ENCODE measurements at places on chromosomes 5 and 9.
A peak's percentile ranks its signal among the peaks of the same experiment; 100 is the strongest.

DNA sequence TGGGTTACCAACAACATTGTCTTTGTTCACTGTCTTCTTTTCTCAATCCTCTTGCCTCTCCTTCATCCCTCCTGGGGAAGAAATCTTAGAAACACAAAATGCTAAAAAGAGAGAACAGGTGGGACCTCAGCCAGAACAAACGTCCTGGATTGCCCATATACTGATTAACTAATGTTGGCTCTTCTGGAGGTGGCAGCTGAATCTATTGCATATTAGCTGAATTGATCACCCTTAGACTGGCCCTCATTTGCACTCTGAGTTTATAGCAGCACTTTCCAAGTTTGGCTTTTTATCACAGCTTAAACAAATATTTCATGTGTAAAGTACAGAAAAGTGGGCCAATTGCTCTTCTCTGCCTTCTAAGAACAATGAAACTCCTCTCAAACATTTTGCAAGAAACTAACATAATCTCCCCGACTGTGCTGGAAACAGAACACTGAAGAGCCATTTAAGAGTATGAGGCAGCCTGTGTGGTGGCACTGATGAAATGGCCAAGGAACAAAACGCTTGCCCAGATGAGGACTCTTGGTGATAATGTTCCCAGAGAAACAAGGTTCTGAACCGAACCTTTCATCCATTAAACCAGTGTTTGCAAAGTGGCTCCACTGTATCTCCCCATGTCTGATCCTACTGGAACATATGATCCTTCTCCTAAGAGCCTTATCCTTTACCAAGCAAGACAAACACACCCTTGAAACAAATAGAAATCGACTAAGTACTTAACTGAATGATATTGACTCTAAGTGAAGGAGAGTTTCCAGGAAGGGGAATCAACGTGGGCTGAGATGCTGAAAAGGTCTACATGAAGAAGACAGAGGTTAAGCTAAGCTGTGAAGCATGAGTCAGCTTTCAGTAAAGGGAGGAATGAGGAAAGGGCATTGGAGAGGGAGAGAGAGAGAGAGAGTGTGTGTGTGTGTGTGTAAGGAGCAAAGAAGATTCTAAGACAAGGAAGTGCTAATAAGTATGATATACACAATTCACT lies 83.2 kb upstream of the LIFR start:
- DNase-seq = no peak

DNA sequence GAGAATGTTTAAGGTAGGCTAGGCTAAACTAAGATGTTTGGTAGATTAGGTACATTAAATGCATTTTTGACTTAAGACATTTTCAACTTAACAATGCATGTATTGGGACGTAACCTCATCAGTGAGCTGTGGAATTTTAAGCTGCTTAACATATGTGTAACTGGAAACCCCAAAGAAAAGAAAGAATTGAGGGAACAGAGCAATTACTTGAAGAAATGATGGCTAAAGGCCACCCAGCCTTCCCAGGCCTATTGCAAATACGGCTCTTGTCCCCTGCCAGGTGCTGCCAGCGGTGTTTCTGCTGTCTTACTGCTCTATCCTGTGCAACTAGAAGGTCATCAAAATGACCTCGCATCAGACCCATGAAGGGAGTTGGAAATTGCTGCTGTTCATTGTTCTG lies 52.0 kb downstream of the RICTOR start:
- no peak for DNase-seq

GRCh38 chr5:39531306-39531705 lies 106.5 kb upstream of the DAB2 start:
- no peak for DNase-seq

GRCh38 chr9:32863291-32863690 lies 80.0 kb downstream of the TMEM215 start:
- no peak for DNase-seq

GRCh38 chr5:66238435-66238834 lies 94.3 kb downstream of the SREK1 start:
- DNase-seq = no peak

DNA sequence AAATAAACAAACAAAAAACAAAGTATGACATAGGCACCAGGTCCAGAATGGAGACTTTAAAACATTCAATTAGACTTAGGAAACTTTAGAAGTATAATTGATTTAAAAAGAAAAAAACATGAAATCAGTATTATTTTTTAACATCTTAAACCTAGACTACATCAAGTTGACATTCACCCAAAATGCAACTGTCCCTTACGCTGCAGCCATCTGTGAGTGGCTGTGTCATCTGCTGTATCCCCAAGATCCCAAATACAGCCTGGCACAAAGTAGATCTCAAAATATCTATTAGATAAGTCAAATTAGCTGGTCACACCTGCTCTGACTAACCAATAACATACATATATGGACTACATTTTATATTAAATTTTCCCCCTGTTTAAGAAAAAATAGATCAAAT lies 7.8 kb downstream of the TTLL11 start:
- DNase-seq = no peak

- DNase-seq = peak; percentile 66
These were observed 570 bp downstream of the CREBRF start for GRCh38 chr5:173056783-173057061.

GRCh38 chr5:31255041-31255440 lies 61.6 kb downstream of the CDH6 start:
- DNase-seq = no peak

- no peak for DNase-seq
These were observed 19.2 kb downstream of the BHMT start for GRCh38 chr5:79130781-79131180.

DNA sequence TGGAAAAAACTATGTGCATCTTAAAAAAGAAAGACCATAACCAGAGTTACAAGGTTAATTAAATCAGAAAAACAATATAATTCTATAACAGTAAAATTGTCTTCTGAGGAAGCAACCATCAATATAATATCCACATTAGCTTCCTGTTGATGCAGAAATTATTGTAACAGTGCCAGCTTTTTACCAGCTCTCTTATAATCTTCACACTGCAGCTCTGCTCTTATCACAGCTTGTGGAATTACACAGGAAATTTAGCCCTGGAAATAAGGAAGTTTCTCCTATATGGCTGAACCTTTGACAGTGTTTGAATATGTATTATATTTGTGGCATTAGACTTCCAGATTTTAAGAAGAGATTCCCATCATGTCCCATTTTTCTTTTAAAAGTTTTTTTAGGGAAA lies 49.1 kb upstream of the TEK start:
- DNase-seq = no peak

DNA sequence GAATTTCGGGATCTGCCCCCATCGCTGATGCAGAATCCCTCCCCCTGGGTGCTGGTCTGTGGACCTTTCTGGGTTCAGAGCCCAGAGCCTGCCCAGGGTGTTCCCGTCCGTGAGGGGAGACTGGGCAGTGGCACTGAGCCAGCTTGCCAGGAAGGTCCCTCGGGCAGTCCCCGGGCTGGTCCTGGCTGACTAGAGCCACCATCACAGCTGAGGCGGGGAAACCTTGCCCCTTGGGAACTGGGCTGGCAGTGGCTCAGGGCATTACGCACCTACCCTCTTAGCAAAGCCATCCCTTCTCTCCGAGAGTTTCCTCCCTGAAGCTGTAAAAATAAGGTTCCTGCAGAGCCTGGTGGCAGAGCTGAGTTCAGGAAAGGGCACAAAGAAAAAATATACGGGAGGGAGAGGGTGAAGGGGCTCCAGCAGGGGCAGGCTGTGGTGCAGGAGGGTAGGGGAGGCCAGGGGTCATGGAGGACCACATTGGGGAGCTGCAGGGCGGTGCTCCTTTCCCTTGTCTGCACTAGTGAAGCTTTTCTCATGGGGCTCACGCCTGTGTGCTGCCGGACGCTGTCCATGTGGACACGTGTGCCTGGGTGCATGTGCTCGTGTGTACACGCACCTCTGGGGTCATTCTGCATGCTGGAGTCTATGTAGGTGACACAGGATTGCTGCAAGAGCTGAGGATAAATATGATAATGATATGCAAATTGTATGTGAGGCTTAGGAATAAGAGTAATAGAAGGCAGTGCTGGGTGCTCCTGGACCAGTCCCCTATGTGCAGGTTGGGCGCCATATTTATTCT lies 118.9 kb downstream of the LHX2 start:
- DNase-seq = no peak

- no peak for DNase-seq
These were observed 19.1 kb downstream of the CAMSAP1 start for GRCh38 chr9:135888126-135888765.

GRCh38 chr5:7801891-7802614 lies 48.9 kb downstream of the CFAP90 start:
- no peak for DNase-seq

DNA sequence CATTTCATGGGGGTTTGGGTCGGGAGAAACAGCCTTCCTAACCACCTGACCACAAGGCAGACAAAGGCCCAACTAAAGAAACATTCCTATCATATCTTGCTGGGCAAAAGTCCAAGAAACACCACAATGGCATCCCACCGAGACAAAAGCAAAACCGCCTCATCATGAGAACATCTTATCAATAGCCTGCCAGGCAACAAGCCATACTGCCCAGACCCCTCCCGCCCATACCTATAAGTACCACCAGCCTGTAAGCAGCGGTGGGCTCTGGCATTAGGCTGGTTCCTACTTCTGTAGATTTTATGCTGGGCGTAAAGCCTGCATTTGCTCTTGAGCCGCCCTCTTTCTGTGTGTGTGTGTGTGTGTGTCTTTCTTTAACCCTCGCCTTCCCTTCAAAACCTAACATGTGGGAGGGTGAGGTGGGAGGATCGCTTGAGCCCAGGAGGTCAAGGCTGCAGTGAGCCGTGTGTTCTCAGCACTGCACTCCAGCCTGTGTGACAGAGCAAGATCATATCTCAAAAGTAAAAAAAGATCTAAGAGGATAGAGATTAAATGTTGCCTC lies 56.9 kb downstream of the PDE6A start:
- DNase-seq = no peak

GRCh38 chr9:34737677-34738260 lies 27.8 kb upstream of the CCL21 start:
- no peak for DNase-seq

DNA sequence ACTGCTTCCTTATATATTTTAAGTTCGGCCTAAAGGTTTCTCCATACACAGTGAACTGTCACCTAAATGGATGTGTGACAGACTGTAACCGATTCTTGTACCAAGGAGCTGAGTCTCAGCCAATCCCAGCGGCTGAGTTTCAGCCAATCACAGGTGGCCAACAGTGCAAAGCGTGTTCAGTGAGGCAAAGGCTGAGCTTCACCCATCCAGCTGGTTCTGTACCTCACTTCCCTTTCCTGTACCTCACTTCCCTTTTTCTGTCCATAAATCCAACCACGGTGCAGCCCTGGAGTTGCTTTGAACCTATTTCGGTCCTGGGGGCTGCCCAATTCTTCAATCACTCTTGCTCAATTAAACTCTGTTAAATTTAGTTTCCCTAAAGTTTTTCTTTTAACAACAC lies 15.7 kb upstream of the TBC1D9B start:
- DNase-seq = no peak

DNA sequence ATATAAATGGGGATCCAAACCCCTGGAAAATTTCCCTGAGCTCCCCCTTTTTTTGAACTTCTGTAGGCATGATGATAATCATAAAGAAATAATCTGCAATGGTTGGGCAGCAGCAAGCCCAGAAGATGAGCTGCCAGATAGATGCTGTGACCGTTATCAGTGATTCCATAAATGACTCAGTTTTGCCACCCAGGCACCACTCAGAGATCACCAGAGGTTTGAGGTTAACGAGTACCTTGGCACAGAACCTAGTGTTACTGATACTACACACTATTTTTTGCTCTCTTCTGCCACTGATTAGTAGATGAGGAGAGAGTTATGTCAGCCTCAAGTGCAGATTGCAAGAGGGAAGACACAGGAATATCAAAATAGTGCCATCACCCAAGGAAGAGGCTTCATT lies 199.3 kb upstream of the PTGER4 start:
- no peak for DNase-seq

GRCh38 chr5:33283243-33283642 lies 157.5 kb upstream of the TARS1 start:
- DNase-seq = no peak

DNA sequence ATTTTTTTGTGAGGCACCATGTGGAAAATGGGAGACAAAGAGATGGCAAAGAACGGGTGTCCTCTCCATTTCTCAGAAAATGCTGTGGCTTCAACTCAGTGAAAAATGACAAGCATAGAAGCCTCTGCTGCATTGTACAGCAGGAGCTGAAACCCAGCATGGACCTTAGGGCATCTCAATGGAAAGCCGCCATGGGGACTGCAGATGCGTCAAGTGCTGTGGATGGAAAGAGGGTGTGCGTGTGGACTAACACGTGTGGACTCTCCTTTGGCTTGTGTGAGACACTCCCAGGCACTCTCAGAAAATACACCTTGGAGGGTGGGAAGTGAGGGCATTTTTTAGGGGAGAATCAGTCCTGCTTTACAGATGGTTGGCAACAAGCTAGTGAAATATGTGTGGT lies 2.2 kb upstream of the GLRX start:
- DNase-seq = no peak

DNA sequence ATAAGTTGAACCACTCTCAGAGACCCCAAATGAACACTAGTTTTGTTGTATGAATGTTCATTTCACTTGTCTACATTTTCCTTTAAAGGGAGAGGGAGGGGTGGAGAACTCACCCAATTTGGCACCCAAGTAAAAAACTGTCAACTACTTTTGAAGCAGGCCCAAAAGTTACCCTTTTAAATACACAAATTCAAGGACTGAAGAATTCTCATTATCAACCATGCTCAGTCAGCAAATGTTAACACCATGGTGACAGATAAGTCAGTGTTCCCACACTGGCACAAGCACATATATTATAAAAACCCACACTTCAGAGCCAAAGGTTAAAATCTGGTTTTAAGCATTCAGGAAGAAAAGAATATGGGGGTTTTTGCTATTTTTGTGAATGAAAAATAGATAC lies 31.6 kb downstream of the CSNK1A1 start:
- DNase-seq = no peak

GRCh38 chr9:114224247-114224610 lies 68.9 kb downstream of the COL27A1 start:
- no peak for DNase-seq

GRCh38 chr9:438961-439768 lies 224.5 kb downstream of the DOCK8 start:
- no peak for DNase-seq

DNA sequence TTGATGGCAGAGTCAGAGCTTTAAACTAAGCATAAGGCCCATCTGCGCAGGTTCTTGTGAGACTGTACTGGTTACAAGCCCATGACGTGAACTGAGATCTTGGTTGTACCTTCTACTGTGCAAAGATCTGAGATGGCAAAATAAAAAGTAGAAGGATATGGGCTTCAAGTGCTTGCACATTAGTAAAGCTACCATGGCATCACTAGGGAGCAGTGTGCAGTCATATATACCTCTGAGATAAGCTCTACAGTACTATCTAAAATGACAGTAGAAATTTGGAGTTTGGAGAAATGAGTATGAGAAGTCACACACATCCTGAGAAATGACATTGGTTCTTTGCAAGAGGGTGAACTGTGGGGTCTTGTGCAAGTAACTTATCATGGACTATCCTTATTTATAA lies 408.2 kb upstream of the PRR16 start:
- peak; percentile 27 for DNase-seq

Measured in amniotic stem cell (primary cell).